ENCODE measurements at places on chromosomes 6 and 20.

DNA sequence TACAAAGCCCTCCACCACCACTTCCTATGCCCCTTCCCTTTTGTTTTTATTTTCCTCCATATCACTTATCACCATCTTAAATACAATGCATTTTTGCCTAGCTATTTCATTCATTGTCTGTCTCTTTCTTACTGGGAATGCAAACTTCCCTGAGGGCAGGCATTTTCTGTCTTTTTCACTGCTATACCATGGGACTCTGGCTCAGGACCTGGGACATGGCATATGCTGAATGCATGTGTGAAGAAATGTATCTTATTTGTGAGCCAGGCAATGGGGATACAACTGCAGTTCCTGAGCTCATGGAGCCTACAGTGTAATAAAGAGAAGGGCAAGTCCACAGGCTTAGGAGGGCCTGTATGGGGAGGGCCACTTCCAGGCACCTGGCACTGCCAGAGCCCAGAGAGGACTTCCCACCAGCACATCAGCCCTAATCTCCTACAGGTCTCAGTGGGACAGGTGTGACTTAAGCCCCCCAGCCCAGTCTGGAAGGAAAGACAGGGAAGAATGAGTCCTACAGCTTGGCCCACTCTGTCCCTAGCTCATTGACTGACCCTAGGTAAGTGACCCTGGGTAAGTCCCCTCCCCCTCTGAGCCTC is 43.2 kb downstream of the TFEB start:
- DNase-seq, result no peak

GRCh38 chr20:36768768-36769430 is 4.7 kb downstream of the DSN1 start:
- no peak for DNase-seq

- no peak for DNase-seq
These were observed 123.2 kb downstream of the ELOVL4 start for GRCh38 chr6:79824202-79824601.

GRCh38 chr6:132132422-132132821 is 181.2 kb upstream of the CCN2 start:
- DNase-seq, result no peak

DNA sequence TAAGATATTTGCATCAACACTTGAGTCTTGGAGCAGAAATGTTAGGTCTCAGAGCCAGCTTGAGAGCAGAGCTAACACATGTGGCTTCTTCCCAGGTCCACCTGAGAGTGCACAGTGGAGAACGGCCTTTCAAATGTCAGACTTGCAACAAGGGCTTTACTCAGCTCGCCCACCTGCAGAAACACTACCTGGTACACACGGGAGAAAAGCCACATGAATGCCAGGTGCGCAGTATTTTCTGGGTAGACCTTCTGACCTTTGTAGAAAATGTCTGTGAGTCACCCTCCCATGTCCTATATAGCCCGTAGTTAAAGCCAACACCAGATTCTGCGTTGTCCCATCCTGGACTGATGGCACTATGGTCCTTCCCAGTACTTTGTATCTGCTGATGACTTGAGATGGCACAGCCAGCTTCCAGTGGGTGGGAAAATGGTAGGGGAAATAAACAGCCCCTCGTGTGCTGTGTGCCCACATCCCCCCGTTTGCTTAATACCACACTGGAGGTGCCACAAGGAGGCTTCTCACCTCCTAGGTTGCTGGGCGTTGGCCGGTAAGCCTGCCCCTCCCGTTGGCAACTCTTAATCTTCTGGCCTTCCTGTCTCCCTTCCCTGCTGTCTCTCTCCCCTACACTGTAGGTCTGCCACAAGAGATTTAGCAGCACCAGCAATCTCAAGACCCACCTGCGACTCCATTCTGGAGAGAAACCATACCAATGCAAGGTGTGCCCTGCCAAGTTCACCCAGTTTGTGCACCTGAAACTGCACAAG is 20.3 kb downstream of the PRDM1 start:
- no peak for DNase-seq

DNA sequence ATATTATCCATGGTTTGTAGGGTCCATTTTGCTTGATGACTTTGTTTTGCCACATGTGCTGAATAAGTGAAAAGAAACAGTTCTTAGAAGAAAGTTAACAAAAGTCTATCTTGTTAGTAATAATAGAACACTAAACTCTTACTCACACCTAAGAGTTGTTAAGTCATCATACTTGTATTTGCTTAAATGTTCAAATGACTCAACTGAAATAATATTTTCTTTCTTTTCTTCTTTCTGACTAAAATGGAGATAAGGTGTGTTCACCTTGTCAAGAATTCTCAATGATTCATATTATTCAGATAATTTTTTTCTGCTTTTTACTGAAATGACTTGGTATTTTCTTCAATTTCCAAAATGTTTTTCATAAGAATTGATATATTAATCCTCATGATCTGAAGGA is 327.2 kb downstream of the HTR1B start:
- DNase-seq, result no peak

DNA sequence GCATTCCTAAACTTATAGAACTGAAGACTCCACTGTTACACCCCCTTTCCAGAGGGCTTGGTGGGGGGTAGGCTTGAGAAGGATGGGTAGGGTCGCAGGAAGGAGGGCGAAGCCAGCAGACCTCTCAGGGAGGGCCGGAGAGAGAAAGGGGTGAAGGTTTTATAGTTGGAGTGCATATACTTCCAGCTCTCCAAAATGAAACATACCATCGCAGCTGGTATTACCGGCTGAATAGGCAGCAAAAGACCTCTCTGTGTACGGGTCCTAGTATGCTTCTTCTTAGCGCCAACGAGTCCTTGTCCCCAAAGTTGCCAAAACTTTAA is 1.0 kb upstream of the VGLL2 start:
- no peak for DNase-seq

GRCh38 chr20:58403272-58403671 is 14.2 kb downstream of the VAPB start:
- DNase-seq, result no peak

DNA sequence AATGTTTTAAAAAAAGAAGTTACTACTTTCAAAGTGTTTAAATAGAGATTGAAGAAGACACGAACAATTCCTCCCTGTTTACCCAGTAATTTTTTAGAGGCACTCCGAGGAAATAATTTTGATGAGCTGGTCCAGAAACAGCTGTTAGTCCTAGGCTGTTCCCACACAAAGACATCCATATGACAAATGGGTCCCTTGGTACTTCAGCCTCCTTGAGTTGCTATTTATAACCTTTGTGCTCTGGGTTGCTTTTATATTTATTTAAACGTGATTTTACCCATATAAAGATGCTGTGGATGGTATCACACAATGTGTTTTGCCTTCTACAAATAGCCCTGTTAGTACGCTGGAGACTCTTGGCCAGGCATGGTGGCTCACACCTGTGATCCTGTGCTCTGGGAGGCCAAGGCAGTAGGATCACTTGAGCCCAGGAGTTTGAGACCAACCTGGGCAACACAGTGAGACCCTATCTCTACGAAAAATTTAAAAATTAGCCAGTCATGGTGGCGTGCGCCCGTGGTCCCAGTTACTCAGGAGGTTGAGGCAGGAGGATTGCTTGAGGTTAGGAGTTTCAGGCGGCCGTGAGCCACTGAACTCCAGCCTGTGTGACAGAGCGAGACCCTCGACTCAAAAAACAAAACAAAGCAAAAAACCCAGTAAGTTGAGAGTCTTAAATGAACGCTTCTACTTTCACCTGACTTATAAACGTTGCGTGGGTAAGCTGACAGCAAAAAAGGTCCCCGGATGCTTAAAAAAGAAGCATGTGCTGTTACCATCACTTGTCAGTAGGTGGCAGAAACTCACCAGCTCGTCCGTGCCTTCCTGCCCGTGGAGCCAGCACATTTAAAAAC is 56.9 kb upstream of the ARMH2 start:
- no peak for DNase-seq

DNA sequence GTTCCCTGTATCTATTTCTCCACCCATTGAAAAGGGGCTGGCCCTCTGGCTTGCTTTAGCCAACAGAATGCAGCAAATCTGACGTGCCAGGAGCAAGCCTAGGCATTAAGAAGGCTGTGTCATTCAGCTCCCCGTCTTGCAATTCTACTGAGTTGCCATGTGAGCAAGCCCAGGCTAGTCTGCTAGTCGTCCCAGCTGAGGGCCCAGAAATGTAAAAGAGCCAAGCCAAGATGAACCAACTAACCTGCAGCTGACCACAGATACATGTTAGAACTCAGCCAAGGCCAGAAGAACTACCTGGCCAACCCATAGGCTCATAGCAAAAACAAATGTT is 30.1 kb downstream of the PREP start:
- no peak for DNase-seq

- no peak for DNase-seq
These were observed 12.1 kb upstream of the PAX1 start for GRCh38 chr20:21693322-21693721.

- DNase-seq, result peak; percentile 12
These were observed 972 bp downstream of the RNF8 start for GRCh38 chr6:37354526-37355384.

DNA sequence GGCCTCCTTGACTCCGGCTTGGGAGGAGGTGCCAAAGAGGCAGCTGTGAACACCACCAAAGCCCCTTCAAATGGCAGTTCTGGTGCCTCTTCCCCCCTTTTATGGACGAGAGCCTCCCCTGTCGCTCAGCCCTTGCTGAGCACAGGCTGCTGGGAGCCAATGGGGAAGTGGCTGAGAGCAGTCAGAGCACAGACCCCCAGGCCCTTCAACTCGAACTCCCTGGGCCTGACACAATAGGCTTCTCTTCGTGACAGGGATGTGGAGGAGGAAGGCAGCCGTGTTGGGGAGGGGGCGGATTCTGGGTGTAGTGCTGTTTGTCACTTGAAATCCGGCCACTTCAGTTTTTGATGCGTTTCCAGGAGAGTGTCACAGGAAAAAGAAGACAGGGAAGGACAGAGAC is at the start of gene PDYN:
TSS of gene PDYN (minus strand) at position 73 of the 400 bp plus-strand sequence. CDS start 10,974 bp downstream, outside the sequence.
- no peak for DNase-seq

GRCh38 chr20:1210501-1210900 is 7.2 kb downstream of the C20orf202 start:
- no peak for DNase-seq

DNA sequence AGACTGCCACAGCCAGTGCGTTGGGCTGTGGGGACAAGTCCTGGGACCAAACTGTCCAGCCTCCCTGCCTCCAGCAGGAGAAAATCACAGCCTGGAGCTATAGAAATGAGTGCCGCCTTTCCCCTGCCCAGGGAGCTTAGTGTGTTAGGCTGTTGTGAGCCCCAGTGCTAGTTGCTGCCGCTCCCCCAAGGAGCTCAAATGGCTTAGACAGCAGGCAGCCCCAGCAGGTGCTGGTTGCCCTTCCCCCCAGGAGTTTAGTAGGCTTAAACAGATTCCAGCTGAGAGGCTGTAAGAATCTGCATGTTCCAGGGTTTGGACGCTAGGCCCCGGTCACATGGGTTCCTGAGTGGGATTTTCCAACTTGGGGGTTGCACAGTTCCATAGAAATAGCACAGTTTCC is 27.2 kb upstream of the HMGN3 start:
- DNase-seq, result no peak

DNA sequence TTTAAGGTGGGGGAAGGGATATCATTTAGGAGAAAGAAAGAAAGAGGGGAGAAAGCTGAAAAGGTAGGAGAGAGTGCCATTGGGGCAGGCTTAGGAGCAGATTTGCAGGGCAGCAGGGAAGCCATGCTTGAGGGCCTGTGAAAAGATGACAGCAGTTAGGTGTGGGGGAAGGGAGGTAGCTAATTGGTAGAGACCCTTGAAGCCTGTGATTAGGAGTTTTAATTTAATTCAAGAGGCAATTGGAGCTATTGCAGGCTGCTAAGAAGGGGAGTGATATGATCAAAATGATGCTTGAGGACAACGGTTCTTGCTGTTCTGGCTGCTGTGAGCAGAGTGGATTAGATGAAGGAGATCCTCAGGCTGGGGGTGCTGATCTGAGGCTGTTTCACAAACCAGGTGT is 24.5 kb upstream of the SEC63 start:
- no peak for DNase-seq

DNA sequence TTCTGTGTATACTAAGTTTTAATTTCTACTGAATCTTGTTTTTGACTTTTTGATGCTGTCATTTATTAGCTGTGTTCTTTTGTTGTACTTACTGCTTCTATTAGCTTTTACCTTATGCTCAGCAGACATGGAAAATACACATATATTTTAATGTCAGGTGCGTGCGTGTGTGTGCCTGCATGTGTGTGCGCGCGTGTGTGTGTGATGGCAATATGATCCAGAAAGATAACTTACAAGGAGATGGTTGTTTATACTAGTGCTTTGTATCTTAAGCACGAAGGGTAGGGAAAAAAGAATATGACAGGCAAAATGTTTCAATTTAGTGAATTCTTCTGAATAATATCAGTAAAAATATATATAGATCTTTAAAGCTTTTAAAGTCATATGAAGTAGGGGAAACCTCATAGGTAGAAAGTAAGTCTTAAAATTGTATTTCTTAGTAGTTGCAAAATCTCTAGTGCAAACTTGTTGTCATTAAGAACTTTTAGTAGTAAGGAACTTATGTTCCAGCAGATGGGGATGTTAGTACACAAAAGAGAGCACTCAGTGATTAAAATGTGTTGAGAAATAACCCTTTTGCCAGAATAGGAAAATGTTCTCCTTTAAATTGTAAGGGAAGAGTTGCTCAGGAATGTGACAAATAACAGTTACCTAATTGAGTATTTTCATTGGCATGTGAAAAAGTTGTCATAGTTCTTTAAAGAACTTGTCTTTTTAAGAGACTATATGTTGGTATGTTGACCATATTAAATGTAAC is 13.2 kb downstream of the QKI start:
- DNase-seq, result no peak

- peak; percentile 38 for DNase-seq
These were observed 89.1 kb downstream of the NCR2 start for GRCh38 chr6:41424370-41425058.

DNA sequence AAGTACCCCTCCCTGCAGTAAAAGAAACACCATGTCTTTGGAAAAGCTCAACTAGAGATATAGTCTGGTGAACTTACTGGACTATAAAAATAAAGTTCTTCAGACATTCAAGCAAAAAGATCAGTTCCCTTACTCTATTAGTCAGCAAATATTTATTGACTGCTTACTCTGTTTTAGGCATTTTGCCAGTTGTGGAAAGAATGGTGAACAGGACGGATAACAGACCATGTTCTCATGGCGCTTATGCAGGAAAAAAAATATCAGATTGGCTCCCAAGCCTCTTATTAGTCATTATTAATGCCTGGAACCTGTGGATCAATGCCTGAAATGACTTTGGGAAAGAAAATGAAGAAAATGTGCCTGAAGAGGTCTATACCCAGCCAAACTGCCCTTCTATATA is 282.2 kb upstream of the EPHA7 start:
- DNase-seq, result no peak
